ENCODE measurements at places on chromosomes 7 and 10.

DNA sequence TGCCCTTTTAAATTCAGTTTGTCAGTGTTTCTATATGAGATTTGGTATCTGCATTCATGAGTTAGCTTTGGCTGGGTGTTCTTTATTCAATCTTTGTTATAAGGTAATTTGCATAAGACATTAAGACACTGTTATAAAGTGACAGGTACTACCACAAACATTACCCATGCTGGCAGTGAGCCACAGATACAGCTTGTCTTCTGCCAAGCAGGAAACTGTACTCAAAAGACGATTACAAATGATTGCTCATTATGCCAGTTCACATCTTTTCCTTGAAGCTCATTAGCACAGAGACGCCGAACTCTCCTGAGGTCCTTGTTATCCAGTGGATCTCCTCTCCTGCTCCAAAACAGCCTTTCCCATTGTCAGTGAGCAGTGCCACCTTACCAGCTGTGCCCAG, 30.4 kb downstream of the AMPH start:
- DNase-seq, result no peak

GRCh38 chr10:60479305-60480020, 89.8 kb upstream of the ANK3 start:
- no peak for DNase-seq

- DNase-seq, result no peak
These were observed 131.5 kb downstream of the SPAG6 start for GRCh38 chr10:22476601-22477321.

DNA sequence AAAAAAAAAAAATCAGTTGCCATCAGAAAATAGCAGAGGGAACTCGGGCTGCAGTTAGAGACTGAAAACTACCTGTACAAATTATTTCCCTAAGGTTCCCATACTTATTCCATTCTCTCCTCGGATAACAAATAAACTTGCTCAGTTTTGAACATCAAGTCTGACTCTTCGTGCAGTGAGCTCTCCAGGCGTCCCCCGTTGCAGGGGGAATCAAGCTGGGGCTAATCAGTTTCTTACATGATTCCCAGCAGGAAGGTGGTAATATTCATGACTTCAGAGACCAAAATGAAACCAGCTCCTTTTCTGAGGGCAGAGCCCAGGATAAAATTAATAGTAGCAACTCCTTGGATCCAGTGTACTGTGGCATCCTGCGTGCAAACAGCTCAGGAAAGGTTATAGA, 135.3 kb downstream of the FRMD4A start:
- no peak for DNase-seq

- DNase-seq, result no peak
These were observed 605.1 kb downstream of the SORCS1 start for GRCh38 chr10:106559442-106559841.

DNA sequence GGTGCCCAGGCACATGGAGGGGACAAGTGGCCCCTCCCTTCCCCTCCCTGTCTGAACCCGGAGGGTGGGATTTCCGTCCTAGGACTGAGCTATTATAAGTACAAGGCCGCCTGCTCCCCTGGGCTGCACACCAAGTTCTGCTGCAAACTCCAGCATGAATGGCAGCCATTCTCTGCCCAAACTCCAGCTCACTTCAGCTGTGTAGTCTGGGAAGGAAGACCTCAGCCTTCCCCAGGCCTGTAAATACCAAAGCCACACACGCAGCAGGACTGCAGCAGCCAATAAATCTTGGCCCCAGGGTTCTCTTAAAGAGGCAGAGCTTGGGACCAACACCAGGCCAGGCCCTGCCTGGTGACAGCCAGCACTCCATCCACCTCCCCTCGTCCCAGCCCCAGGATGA, 291.3 kb upstream of the ZMIZ1 start:
- DNase-seq, result no peak

- no peak for DNase-seq
These were observed 143.2 kb downstream of the REEP3 start for GRCh38 chr10:63664341-63664885.

DNA sequence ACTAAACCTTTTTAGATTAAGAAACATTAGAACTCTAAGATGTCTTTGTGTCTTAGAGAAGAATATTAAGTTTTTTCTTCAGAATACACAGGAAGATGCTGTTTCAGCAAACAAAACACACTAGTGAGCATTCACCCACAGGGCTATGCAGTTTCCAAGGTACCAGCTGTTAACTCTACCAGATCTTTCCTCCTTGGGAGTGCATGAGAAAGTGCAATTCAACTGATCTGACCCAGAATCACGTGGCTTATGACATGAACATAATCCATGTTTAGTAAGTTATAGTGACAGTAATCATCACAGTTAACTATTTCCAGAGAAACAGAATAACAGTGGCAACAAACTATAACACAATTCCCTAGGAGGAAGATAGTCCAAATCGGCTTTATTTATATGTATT, 270.7 kb downstream of the CACNA2D1 start:
- no peak for DNase-seq

DNA sequence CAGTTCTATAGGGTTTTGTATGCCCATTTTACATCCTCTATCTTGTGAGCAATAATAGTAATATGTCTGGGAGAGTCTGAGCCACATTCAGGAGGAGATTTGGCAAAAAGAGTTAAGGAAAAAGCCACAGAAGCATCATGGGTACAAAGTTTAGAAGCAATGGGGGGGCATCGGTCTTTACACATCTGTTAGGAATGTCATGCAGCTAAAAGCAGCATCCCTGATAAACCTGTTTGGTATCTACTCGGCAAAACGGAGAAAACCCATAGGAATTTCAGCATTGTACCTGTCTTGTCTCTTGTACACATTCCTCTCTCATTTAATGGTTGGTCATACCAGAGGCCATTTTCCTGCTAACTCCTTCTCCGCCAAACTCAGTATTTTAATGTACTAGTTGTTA, 12.5 kb upstream of the HERPUD2 start:
- no peak for DNase-seq

Data from stimulated activated CD8-positive, alpha-beta memory T cell treated with anti-CD3 and anti-CD28 coated beads, Interleukin-15, amount 100 ng/mL, for 1 hour (primary cell).